ENCODE measurements at places on chromosomes 6 and 20.
A peak's percentile ranks its signal among the peaks of the same experiment; 100 is the strongest.

GRCh38 chr6:127069659-127070279 lies 48.7 kb upstream of the RSPO3 start:
- no peak for DNase-seq

- no peak for DNase-seq
Observed at GRCh38 chr6:70797625-70798024, 129.9 kb downstream of the SMAP1 start.

DNA sequence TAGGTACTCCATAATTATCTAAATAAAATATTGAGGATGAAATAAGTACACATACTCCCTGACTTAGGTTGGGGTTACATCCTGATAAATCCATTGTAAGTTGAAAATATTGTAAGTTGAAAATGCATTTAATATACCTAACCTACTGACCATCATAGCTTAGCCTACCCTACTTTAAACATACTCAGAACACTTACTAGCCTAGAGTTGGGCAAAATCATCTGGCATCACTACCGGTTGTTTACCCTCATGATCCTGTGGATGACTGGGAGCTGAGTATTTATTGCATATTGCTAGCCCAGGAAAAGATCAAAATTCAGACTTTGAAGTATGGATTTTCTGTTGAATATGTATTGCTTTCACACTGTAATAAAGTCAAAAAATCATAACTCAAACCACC lies 467.3 kb downstream of the C6orf118 start:
- DNase-seq, result no peak

GRCh38 chr6:3841066-3841454 lies 8.1 kb upstream of the FAM50B start:
- DNase-seq, result no peak

DNA sequence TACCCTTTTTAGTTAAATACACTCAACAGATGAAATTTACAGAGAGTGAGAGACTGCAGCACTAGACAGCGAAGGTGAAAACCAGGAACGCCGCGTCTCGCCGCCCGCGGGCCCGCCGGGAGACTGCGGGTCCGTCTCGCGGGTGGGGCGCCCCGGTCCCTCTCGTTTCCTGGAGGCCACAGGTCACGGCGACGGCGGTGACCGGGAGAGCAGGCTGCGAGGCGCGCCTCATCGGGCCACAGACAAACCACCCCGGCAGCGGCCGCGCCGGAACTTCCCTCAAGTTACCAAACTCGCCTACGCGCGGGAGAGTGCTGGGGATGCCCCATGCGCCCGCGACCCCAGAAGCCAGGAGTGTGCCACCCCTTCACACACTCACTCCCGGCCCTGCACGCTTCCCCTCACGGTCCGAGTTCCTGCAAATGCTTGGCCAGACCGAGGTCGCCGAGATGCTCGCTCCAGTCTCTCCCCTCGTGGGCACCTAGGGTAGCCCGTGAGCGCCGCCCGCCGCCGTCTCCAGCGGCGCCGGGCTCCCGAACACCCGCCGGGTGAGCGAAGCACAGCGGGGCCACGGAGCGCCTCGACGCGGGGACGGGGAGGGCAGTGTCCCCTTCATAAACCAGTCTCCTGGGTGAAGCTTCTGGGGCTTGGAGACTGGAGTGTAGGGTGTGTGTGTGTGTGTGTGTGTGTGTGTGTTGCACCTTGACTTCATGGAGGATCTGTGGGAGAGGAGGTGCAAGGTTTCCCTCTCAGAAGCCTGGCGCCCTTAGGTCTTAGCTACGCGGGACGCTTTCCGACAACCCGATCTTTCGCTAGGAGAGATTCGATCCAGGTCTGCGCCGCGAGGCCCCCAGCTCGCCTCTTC lies 1.4 kb downstream of the BACH2 start:
- peak; percentile 87 for DNase-seq

- DNase-seq, result no peak
Observed at GRCh38 chr6:111172563-111172962, 85.3 kb downstream of the SLC16A10 start.

DNA sequence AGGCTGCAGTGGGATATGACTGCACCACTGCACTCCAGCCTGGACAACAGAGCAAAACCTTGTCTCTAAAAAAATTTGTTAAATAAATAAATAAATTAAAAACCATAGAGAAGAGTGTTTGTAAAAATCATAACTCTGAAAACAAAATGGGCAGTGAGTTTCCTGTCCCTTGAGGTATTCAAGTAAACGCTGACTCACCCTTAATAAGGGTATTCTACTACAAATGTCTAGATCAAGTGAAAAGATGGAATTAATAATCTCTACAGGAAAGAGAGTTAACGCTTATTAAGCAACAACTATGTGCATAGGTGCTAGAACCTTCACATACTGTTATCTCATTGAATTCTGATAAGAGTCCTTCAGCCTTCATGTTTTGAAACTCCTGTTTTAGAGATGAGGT lies 19.9 kb upstream of the MBOAT1 start:
- no peak for DNase-seq

- DNase-seq, result no peak
Observed at GRCh38 chr6:32047539-32047854, 9.3 kb downstream of the CYP21A2 start.
